Neural progenitor cell (in vitro differentiated cells): ENCODE measurements at places on chromosomes 3 and 15. TPM values are rescaled to one million over a fixed set of nuclear protein-coding genes. Genes with fewer than 3 reads are reported as not detected.
A peak's percentile ranks its signal among the peaks of the same experiment; 100 is the strongest.

The DAZL gene
- total RNA-seq: 3.2 and 4.7 TPM in 2 replicates

The SLC22A13 gene
- 0.21 TPM in 1 of 2 replicates, not detected in the other for total RNA-seq

The APBA2 gene
- 35.8 and 70.4 TPM in 2 replicates for total RNA-seq

DNA sequence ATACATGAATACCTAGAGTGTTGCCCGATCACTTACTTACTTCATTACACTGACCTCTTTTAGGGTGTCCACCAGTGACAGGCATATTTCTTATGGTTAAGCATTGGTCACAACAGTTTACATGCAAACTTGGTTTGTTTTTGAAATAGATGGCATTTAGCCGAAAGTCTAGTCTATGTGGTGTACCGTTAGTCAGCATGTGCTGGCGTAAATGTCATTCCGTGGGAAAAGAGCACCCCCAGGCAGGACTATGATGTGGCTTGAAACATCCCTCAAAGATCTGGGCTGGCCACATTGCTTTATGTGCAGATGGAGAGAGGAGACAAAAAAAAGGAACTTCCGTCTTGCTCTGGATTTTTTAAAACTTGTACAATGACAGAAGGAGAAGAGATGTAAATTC, 357.0 kb upstream of the ICE2 start:
- no peaks in the 10 kb centered on the region for H3K27me3 ChIP-seq
- no peak overlapping the region for H3K27ac ChIP-seq
- no peaks in the 10 kb centered on the region for H3K36me3 ChIP-seq
- no peak overlapping the region for H3K4me3 ChIP-seq
- DNase-seq: no peak

- DNase-seq: peak; percentile 20
- no peaks in the 10 kb centered on the region for H3K36me3 ChIP-seq
- no peaks in the 10 kb centered on the region for H3K4me1 ChIP-seq
- H3K4me3 ChIP-seq: no peak overlapping the region
Observed at GRCh38 chr3:143226678-143227291, 107.2 kb downstream of the CHST2 start.

DNA sequence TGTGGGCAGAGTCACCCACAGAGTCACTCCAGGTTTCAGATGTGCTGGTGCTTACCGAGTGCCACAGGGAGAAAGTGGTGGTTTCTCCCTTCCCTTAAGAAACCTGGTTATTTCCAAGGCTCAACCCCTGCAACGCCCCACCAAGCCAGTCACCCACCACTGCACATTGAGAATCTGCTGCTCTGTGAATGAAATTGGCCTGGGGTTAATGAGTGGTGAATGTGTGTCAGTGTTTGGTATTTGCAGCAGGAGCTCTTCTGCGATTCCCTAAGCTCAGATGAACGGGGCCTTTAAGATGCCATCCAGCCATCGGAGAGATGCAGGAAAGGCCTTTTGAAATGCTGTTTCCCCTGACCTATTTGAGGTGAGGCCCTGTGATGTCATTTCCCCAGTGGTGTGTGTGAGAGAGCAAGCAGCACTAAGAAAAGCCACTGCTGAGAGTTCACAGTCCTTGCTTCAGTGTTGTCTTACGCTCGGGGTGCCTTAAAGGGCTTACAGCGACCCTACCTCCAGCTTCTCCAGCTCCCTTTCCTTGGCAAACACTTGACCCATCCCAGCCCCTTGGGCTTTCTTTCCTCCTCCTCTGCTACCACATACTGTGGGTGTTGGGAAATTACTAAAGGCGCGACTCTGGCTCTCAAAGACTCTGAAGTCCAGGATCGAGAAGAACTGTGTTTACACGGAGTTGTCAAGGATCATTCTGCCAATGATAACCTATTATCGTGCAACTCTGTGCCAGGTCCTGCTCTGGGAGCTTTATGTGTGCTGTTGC, 68.9 kb downstream of the SMAD3 start:
- H3K27ac ChIP-seq: peak overlapping the region; percentile 57
- H3K36me3 ChIP-seq: no peaks in the 10 kb centered on the region
- H3K4me3 ChIP-seq: no peak overlapping the region
- H3K27me3 ChIP-seq: no peaks in the 10 kb centered on the region
- H3K4me1 ChIP-seq: peaks cover 54% of the 10 kb centered on the region

DNA sequence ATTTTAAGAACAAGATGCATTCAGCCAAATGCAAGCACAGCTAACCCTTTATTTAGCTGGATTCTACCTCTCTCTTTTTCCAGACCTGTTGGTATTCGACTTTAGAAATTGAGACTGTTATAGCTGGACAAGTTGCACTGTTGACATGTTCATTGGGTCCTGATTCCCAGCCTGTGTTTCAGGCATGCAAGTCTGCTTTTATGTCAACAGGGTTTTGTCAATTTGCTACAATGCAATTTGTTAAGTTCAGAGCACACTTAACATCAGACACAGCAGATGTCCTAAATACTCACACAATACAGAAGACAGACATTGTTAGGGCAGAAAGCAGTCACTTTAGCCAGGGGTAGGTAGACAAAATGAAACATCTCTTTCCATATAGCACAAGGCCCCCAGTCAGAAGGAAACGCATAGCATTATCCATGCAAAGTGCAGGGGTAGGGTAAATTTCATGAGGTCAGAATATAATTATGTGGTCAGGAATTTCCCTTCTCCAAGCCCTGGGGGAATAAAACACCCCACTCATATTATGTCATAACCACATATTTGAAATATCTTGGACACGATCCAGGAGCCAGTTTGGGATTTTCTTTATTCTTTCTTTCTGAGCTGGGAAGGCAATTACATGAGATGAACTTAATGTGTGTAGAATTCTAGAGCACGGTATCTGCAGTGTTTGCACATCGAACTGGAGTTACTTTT, 504.1 kb downstream of the NTRK3 start:
- no peak overlapping the region for H3K4me3 ChIP-seq
- no peak for DNase-seq
- H3K27ac ChIP-seq: no peak overlapping the region
- no peaks in the 10 kb centered on the region for H3K27me3 ChIP-seq
- H3K4me1 ChIP-seq: no peaks in the 10 kb centered on the region

DNA sequence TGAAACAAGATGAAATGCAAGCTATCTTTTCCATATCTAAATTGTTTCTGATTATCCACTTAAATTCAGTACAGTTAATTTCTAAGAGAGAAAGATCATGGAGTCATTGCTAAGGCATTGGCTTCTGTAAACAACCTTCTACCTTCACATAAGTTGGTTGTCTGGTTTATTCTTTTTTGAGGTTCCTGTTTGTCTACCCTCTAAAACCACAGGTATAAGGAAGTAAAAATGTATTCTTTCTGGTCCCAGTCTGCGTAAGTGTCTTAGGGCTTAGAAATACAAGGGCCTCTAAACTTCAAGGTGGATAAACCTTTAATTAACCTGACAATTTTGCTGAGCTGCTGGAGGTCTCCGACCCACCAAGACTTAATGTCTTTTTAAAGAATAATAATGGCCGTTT, 3.6 kb upstream of the ATOSA start:
- H3K4me1 ChIP-seq: peaks cover 23% of the 10 kb centered on the region
- H3K27me3 ChIP-seq: peaks cover 19% of the 10 kb centered on the region
- DNase-seq: no peak
- H3K27ac ChIP-seq: no peak overlapping the region

GRCh38 chr3:182241766-182242488, 530.2 kb downstream of the SOX2 start:
- H3K27me3 ChIP-seq: no peaks in the 10 kb centered on the region
- no peak overlapping the region for H3K4me3 ChIP-seq
- DNase-seq: peak; percentile 58
- peaks cover 65% of the 10 kb centered on the region for H3K4me1 ChIP-seq
- no peaks in the 10 kb centered on the region for H3K36me3 ChIP-seq
- peak overlapping the region; percentile 10 for H3K27ac ChIP-seq

DNA sequence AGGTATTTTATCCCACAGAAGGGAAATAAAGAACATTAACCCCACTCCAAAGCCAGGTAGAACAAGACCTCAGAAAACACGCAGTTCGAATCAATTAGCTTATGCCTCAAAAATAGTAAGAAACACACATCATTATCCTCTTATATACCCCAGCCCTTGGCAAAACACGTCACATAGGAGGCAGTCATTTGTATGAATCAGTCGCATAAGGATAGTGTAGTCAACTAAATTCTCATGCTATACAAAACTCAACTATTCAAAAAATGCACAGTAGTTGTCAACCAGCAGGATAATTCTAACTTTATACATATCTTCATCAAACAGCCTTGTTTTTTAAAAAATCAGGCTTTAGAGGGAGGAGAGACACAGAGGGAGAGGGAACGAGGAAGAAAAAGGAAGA, 298.4 kb downstream of the FOXP1 start:
- H3K27ac ChIP-seq: no peak overlapping the region
- no peak for DNase-seq
- H3K4me3 ChIP-seq: no peak overlapping the region
- peaks cover 4% of the 10 kb centered on the region for H3K4me1 ChIP-seq
- no peaks in the 10 kb centered on the region for H3K36me3 ChIP-seq
